Dorsolateral prefrontal cortex (tissue), 122 donors: ENCODE measurements at places on chromosomes 7 and 10.

DNA sequence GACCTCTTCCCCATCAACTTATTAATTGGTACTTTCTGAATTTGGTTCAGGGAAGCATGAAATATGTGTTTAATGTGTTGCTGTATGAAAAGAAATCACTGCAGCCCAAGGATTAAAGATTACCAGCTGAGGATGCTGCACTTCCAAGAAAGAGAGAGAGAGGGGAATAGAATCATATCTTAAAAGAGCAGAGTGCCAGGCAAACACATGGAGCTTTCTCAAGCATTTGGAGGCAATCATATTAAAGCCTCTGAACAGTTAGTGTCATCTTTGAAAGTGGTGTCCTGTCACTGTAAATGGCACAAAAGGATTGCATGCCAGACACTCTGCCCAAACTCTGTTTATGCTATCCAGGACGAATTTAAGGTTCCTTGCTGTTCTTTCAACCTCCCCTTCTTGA is 386.7 kb downstream of the SORCS1 start:
- DNase-seq = no peak

GRCh38 chr7:43117095-43117494 is 4.6 kb downstream of the HECW1 start:
- no peak for DNase-seq

DNA sequence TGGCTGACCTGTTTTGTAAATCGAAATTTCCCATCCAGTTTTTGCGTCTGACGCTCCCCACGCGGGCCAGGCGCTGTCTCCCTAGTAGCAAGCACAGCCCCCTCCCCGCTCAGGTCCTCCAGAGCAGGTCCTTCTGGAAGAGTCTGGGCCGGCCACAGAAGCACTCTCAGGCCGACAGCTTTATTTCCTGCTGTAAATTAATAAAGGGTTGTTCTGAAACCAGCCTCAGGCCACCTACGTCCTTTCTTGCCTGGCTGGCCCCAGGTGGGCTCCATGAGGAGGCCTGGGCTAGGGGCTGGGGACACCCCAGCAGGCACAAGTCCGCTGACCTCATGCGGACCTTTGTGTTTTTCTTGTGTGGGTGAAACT is 35.2 kb downstream of the CAMK2B start:
- DNase-seq = peak; percentile 7

GRCh38 chr7:151317936-151318335 is 23.7 kb upstream of the NUB1 start:
- no peak for DNase-seq

- DNase-seq = no peak
These were observed 85.6 kb downstream of the PLPP4 start for GRCh38 chr10:120542591-120542990.
